IMR-90 (cell line): ENCODE measurements at places on chromosomes 1 and 21. TPM values are rescaled to one million over a fixed set of nuclear protein-coding genes. Genes with fewer than 3 reads are reported as not detected.

DNA sequence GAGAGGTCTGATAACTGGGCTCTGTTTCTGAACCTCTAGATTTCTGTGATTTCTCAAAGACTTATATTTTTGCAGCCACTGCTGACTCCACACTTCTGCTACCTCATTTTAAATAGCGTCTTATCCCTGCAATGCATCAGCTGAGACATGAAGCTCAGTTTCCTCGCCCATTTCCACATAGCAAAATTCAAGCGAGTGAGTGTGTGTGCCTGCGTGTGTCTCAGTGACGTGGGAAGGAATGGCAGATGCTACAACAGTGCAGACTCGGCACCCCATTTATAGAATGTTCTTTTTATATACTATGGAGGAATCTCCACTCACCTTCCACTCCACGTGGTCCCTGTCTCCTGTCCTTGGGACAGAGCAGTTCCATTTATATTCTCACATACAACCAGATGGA, 35.7 kb downstream of the ZMYND12 start:
- no peak for DNase-seq

DNA sequence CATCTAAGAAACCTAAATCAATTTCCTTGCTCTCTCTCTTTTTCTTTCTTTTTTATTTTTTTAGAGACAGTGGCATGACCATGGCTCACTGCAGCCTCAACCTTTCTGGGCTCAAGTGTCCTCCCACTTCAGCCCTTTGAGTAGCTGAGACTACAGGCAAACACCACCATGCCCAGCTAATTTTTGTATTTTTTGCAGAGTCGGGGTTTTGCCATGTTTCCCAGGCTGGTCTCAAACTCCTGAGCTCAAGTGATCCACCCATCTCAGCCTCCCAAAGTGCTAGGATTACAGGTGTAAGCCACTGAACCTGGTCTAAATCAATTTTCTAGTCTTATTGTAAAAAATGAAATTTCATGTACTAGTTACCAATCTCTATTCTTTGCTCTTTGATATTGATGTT, 108.9 kb downstream of the LHX8 start:
- no peak for DNase-seq

The DNASE2B gene
- not detected in 2 replicates for polyA plus RNA-seq

- DNase-seq = peak; percentile 4
These were observed 1.1 kb downstream of the CRCT1 start for GRCh38 chr1:152515434-152515783.

GRCh38 chr1:39332291-39332690, 127.8 kb downstream of the MACF1 start:
- DNase-seq = peak; percentile 32

- DNase-seq = no peak
These were observed 287.9 kb upstream of the FMN2 start for GRCh38 chr1:239803781-239804180.

DNA sequence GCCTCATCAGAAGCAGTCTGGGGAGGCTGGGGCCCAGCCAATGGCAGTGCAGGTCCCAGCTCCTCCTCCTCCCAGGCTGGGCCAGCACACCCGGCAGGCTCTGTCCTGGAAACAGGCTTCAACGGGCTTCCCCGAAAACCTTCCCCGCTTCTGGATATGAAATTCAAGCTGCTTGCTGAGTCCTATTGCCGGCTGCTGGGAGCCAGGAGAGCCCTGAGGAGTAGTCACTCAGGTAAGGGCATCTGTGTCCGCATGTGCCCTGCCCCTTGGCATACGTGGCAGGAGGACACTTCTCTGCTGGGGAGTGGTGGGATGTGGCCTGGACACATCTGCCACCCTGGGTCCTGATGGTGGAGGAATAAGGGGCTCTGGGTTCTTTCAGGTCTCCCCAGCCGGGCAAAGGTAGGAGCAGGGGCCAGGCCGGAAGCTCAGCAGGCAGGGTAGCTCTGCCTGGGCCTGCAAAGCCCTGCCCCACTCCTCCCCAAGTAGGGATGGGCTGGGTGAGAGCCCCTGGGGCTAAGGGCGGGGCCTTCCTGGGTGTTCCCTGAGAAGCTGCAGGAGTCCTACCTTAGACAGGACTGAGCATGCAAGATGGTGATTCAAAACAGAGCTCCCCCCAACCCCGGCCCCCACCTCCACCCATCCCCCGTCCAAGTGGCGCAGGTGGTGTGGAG, at the start of gene GJB5:
GJB5 (plus strand) TSS at position 84 of the 674 bp plus-strand sequence. CDS start 2,284 bp downstream, outside the sequence.
- no peak for DNase-seq

DNA sequence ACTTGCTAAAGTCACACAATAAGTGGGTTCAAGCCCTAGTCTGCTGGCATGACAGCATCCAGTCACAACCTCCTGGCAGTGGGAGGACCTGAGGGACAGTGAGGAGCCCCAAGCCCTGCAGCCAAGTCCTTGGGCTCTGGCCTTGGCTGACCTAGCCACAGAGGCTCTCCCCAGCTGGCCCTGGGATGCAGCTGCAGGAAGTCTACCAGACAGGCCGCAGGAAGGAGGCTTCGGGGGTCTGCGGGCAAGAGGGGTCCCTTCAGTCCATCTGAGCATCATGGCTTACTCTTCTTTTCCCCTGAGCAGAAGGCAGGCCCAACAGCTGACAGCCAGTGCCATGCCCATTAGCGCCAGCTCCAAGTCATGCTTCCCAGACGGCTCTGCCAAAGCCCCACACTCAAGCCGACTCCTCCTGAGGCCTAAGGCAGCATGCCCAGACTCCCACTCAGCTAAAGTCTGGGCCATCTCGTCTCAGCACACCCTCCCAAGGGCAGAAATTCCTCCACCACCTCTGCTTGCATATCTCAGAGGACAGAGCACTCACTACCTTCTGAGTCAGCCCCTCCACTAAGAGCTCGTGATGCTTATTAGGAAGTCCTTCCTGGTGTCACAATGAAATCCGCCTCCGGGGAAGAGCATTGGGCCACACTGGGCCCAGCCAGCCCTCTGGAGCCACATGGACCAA, 20.1 kb downstream of the SLC1A7 start:
- peak; percentile 55 for DNase-seq

GRCh38 chr1:201219481-201220387, 29.1 kb downstream of the IGFN1 start:
- DNase-seq = no peak

GRCh38 chr1:65722461-65722860, 70.2 kb upstream of the PDE4B start:
- no peak for DNase-seq

DNA sequence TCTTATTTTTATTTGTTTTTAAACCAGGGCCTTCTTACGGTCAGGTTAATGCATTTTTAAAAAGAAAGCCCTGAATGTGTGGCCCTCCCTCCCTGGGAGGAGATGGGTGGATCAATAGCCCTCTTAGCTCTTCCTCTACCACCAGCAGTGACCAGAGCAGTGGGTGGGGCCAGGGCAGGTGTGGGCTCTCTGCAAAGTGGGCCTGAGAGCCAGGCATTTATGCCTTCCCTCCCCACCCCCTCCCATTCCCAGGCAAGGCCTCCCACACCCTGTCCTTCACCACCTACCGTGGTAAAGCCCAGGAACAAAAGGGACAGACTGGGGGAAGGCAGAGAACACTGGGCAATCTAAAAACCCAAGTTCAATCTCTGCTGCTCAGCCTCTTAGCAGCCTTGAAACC, 63.9 kb downstream of the SSBP3 start:
- DNase-seq = no peak

- peak; percentile 99 for DNase-seq
These were observed 464 bp upstream of the ADSS2 start for GRCh38 chr1:244451951-244452795.

DNA sequence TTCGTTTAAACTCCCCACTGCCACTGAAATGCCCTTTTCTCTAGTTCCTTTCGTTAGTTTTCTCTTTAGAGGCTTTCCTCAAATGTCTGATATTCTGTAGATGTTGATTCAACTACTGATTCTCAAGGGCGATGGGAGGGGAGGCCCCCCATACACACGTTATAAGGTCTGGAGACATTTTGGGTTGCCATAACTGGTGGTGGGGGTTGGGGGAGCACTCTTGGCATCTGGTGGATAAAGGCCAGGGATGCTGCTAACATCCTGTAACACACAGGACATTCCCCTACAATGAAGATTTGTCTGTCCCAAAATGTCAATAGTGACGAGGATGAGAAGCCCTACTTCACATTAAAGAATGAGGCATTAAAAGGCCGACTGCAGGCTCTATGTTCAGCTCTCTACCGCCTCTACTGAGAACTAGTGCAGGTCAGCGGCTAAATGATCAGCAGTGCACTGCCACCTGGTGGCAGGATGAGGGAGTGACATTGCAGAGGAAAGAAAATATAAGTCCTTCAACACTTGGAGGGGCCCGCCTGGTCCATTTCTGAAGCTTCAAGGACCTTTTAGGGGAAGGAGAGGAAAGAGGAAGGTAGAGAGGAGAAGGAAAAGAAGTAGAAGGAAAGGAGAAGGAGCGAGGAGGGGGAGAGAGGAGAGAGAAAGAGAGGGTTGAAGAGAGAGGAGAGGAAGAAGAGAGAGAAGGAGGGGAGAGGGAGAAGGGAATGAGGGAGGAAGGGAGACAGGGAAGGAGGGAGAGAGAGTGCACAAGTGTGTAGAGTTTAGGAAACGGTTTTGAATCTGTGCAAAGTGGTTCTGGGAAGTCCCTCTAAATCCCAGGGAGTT, 29.4 kb downstream of the ALG14 start:
- DNase-seq = peak; percentile 86

DNA sequence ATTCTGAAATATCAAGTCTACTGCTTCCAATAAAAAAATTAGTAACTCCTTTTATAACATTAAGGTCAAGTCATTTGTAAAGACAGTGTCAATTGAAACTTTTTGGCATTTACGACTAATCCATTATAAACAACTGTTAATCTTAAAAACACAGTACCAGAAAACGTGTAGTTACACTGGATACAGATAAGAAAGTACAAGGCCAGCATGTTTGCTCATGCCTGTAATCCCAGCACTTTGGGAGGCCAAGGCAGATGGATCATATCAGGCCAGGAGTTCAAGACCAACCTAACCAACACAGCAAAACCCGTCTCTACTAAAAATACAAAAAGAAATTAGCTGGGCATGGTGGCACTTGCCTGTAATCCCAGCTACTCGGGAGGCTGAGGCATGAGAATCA, 29.4 kb downstream of the DENND1B start:
- DNase-seq = no peak

The RGS1 gene
- not detected in 2 replicates for polyA plus RNA-seq

DNA sequence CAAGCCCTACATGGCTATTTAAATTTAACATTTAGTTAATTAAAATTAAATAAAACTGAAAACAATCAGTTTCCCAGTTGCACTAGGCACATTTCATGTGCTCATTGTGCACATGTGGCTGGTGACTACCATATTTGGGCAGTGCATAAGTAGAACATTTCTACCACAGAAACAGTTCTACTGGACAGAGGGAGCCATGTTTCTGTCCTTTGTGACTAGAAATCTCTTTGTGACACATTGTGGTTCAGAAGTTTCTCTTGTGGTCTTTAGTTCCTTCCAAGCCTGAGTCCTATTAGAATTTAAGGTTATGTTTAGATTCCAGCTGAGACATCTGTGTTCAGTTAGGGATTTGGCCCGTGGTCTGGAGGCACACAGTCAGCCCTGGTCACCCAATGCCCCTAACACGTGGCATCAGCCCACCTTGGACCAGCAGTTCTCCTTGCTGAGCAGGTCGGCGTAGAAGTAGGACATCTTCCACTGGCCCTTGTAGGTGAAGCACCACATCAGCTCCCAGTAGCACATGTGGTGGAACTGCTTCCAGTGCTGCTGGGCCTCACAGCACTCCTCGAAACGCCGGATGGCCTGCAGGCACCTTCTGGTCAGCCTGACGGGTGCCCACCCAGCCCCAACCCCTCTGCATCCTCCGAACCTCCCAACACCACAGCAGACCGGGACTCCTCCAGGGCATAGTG, 29.1 kb downstream of the TTC39A start:
- DNase-seq = no peak

The FCER1G gene
- 0.44 and 0.57 TPM in 2 replicates for polyA plus RNA-seq

DNA sequence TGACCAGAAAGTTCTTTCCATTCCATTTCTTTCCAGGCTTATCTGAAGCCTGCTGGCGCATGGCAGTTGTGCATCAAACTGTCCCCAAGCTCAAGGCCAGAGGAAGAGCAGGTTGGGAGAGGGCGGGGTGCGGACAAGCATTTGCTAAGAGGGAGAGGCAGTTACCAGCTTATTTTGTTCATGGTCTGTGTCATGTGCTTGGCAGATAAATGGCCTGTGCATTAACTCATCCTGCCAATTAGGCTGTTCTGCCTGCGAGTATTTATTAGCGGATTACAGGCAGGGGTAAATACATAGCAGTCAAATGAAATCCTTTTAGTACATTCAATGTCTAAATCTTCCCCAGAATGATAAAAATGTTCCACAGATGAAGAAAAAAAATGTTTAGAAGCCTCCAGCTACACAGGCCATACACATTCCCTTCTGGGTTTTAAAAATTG, 48.9 kb upstream of the B3GALNT2 start:
- no peak for DNase-seq

The TMEM52 gene
- polyA plus RNA-seq = 1.3 and 1.9 TPM in 2 replicates

The HPDL gene
- polyA plus RNA-seq = 1.1 and 1.5 TPM in 2 replicates

GRCh38 chr1:228083871-228084278, 1.4 kb downstream of the ARF1 start:
- peak; percentile 22 for DNase-seq

GRCh38 chr1:201750934-201751333, 78.0 kb upstream of the IPO9 start:
- DNase-seq = peak; percentile 84

- no peak for DNase-seq
These were observed 225.3 kb downstream of the RGS7 start for GRCh38 chr1:241131636-241132194.
